HT-29 (cell line): ENCODE measurements at places on chromosomes 7 and 10. TPM values are rescaled to one million over a fixed set of nuclear protein-coding genes. Genes with fewer than 3 reads are reported as not detected.

GRCh38 chr7:101426303-101427011 lies 63.8 kb downstream of the COL26A1 start:
- no peak for DNase-seq

Gene NPC1L1
- 0.13 and 0.31 TPM in 2 replicates for total RNA-seq

DNA sequence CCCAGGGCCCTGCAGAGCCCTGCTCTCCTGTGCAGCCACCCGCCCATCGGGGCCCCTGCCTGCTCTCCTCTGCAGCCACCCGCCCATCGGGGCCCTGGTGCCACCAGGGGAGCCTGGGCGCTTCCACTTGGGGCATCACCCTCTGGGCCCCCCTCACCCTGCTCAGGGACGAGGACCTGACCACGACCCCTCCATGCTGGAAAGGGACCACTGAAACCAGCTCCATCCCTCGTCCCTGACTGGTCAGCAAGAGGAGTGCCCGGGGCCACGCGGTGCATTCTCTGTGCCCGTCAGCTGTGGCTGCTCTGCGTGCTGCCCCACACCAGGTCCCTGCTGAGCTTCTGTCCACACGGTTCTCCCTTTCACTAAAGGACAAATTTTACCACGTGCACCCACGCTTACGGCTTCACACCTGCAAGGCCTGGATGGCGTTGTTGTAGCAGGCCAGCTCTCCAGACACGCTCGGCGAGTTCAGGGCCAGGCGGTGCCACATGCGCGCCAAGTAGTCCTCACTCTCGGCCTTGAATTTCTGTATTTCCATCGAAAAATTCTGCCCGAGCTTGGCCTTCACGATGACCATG lies 57.6 kb downstream of the CFAP46 start:
- DNase-seq = no peak

Gene SLC26A5
- not detected in 2 replicates for total RNA-seq

- peak; percentile 52 for DNase-seq
Observed at GRCh38 chr7:128135515-128136214, 104.4 kb upstream of the LRRC4 start.

Gene TEX47
- total RNA-seq = not detected in 2 replicates

DNA sequence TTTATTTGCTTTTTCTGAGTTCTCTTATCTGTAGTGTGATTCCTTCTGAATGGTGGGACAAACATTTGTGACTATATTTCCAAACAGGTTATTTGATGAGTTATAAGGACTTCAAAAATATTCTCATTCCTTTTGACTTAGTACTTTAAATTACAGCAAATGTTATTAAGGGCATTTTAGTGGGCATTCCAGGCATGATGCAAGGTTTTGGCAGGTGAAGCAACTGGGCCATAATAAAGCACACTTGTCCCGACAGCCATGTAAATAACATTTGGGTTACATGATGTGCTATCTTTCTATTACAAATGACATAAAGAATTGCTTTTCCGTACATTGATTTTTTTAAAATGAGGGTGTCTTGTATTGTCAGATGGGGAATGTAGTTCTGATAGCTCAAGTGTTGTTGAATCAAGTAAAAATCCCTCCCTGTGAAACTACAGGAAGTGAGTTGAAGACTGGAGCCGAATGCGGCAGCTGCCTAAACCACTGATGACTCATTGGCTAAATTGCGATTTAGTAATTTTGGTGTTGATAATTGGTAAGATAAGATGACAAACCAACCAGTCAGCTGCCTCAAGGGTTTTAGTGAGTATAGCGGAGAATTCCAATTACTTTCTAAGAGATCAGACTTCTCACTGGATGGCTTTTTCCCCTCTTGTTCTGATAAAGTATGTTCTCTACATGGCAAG lies 231.3 kb upstream of the NPY start:
- DNase-seq = peak; percentile 20

DNA sequence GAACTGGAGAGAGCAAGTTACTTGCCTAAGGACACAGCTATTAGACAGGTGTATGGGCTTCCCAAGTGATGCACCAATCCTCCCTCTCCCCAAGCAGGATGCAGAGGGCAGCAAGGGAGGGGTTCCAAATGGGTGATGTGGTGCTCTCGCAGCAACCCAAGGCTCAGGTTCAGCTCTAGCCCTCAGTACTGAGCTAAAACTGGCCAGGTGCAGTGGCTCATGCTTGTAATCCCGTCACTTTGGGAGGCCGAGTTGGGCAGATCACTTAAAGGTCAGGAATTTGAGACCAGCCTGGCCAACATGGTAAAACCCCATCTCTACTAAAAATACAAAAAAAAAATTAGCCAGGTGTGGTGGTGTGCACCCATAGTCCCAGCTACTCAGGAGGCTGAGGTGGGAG lies 40.7 kb downstream of the GPRIN2 start:
- DNase-seq = no peak

GRCh38 chr7:2559283-2559950 lies 638 bp downstream of the IQCE start:
- DNase-seq = peak; percentile 47

DNA sequence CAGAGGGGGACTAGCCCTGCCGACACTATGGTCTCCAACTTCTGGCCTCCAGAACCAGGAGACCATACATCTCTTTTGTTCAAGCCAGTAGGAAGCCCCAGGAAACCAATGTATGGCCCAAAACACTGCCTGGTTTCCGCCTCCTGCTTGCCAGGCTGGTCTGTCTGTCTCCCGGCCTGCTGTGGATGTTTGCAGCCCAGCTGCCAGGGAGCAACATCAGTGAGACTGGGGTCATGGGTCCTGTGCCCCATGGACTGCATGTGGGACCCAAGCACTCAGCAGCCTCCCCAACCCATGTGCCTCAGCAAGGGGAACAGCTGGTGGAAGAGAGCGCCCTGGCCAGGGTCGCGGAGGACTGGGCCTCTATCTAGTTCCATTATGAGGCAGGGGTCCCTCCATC lies 33.4 kb upstream of the NUB1 start:
- DNase-seq = no peak

GRCh38 chr7:38744746-38745145 lies 113.6 kb upstream of the AMPH start:
- DNase-seq = no peak

DNA sequence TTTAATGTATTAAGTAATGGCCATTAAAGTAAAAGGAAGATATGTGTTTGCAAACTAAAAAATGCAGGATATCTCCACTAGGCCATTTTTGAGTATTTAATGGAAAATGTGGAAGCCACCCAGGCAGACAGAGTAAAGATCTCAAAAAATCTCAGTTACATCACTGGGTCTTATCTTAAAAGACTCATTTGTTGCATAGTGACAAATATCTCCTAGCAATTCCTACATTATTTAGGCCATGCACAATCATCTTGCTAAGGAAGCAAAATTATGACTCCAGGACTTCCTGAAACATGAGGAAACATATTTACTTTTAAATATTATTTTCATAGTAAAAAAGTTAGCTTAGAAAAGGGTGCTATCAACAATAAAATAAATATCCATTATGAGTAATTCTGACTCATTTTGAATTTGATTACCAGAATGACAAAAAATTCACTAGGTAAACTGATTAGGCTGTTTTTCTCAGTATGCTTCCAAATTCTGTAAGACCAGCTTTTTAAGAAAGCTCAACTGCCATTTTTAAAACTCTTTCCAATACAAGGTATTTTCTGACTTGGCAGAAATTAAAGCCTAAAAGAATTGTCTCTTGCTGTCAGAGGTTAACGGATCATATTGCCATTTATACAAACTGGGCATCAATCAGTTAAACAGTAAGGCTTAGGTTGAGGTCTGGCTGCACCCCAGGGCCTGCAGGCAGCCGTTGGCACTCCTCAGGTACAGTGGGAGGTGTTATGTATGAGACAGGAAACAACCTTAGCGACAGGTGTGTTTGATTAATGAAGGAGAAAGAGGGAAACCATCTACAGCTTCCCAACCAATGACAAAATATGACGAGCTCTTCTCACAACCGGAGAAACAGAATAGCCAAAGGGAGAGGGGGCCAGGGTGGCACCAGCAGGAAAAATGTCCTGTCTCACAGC lies 31.8 kb downstream of the PCLO start:
- no peak for DNase-seq

Gene LRRC27
- total RNA-seq = 3.3 and 11.1 TPM in 2 replicates

DNA sequence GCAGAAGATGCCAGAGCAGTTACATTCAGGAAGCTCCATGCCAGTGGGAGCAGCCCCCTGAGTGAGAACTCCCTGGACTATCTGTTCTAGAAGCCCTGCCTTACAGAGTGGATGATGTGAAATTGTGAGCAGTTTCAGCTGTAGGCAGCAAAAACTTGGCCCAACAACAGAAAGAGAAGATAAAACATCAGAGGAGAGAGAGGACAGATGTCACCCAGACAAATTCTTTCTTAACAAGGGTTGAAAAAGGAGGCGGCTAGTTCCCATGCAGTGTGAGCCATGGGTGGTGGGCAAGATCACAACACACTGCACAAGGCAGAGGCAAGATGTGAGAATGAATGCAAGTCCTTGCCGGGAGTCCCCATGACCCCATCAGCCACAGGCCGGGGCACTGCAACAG lies 46.6 kb upstream of the FXYD4 start:
- no peak for DNase-seq

GRCh38 chr10:24851629-24852028 lies 100.8 kb downstream of the PRTFDC1 start:
- DNase-seq = no peak

Gene CLRN3
- total RNA-seq = 17.7 and 21.5 TPM in 2 replicates

GRCh38 chr7:76009672-76010600 lies 15.5 kb upstream of the TMEM120A start:
- no peak for DNase-seq

GRCh38 chr7:30303312-30304039 lies 19.1 kb downstream of the ZNRF2 start:
- no peak for DNase-seq

- DNase-seq = no peak
Observed at GRCh38 chr10:71912431-71912830, 51.8 kb upstream of the CHST3 start.

GRCh38 chr10:93199191-93199751 lies 125.6 kb downstream of the CYP26A1 start:
- DNase-seq = peak; percentile 87

Gene CCDC6
- 15.7 and 18.5 TPM in 2 replicates for total RNA-seq

Gene C10orf53
- total RNA-seq = not detected in 2 replicates

Gene IRF5
- 17.9 and 19.1 TPM in 2 replicates for total RNA-seq

- DNase-seq = no peak
Observed at GRCh38 chr7:42770114-42770513, 141.8 kb downstream of the C7orf25 start.

Gene MRLN
- total RNA-seq = not detected in 2 replicates

DNA sequence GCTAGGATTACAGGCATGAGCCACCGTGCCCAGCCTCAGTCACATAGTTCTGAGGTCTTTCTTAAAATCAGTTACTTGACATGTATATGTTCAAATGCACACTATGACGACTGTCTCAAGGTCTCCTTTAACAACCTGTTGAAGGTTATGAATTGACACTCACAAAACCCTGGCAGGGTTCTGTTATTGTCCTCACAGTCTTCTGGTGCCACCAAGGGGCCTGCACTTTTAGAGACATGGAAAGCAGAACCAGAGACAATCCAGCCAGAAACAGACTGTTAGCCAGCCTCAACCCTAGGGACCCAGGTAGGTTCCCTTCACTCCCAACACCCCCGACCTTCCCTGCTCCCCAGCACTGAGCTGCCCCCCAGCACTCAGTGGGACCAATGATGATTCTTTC lies 26.4 kb downstream of the TEX36 start:
- DNase-seq = no peak

DNA sequence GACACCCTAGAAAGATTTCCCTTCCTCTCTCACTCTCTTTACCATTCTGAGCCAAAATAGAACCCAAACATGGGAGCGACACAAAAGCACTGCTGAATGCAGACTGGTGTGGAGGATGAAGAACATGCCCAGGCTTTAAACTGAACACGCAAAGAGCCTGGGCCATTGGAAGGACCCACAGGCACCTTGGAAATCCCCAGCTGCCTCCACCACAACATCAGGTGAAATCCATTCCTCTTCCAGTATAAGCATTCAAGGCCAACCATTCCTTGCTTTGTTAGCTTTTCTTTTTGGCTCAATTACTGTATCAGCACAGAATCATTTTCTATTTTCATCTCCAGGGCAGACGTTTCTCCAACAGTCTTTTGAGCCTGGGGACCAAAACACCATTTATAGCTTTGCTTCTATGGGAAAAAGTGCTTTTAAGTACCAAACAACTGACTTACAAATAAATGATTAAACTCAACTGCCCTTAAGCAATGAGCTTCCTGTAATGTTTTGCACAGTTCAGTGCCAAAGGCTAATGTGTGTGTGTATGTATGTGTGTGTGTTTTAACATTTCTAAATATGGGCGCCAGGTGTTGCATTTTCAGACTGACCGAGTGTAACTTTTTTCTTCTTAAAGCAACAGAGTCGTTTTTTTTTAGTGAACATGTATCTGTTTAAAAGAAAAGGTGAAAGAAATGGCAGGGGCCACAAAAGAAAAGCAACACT lies 16.2 kb upstream of the BLNK start:
- DNase-seq = peak; percentile 68

DNA sequence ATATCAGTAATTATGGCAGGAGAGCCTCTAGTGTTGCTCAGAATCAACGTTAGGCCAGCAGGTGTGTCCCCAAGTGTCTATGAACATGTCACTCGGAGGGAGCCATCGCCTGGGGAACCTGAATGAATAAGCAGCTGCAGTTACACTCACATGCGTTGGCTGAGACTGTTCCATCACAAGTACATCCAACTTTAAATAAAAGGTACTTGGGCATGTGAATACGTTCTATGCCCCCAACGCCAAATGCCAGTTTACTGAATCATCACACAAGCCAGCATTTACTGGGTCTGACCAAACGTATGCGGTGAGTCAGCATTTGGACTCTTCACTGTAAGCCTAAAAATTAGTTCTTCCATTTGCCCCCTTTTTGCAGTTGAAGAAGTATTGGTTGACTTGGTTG lies 207.6 kb upstream of the PLXNA4 start:
- DNase-seq = no peak

DNA sequence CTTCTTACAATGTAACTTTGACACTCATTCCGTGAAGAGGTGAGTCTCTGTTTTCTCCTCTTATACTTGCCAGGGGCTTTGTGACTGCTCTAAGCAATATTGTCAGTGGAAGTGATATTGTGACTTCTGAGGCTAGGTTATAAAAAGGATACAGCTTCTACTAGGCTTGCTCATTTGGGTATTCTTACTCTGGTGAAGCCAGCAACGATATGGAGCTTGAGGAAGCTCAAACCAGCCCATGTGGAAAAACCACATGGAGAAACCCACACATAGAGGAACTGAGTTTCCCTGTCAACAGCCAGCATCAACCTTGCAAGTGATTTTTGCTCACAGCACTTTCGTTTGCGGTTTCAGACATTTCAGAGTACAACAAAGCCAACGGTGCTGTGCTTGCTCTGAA lies 149.6 kb upstream of the SEMA3E start:
- DNase-seq = no peak
